ENCODE measurements at places on chromosomes 4 and X. TPM values are rescaled to one million over a fixed set of nuclear protein-coding genes. Genes with fewer than 3 reads are reported as not detected.

DNA sequence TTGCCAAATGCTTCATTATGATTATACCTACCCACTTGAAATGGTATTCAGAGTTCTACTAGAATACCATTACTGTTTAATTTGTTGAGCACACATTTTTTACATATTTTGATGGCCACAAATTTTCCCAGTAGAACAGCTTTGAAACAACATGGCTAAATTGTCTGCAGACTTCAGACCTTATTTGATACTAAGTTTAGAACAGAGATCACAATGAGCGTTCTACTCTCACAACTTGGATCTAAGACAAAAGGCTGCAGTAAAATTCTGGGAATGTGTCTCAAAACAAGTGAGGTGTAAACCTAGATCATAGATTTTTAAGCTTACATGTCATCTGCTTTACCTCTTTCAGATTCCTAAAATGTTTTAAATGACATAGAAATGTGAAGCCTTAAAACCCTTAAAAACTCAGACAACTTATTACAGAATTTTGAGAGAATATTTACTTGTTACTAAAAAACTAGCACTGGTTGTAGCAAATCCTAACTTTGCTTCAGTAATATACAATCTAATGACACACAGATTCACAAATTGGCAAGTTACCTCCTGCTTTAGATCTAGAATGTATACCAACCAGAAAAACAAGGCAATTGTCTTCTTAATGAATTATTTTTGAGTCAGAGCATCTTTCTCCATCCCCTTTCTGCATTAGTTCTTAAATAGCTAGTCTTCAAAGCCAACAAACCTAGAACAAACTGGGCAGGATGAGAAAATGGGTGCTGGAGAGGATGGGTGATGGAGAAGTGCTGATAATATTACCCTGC lies 243.3 kb downstream of the SLC7A11 start:
- peak; percentile 55 for DNase-seq

DNA sequence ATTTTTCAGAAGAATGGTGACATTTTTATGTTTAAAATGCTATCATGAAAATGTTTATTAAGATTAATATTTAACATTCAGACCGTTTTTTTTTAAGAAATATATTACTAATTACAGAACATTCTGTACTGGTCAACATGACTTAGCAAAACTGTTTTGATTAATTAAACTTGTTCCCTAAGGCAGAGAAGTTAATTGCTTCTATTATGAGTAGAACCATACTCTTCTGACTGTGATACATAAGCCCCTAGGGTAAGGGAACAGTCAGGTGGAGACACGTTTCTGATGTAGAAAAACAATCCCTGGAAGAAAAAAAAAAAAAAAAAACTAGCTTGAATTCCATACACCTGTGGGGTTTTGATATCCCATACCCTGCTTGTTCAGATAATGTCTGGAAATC lies 97.4 kb downstream of the GPM6A start:
- no peak for DNase-seq

NELFA gene
- total RNA-seq = 16.9 TPM

DNA sequence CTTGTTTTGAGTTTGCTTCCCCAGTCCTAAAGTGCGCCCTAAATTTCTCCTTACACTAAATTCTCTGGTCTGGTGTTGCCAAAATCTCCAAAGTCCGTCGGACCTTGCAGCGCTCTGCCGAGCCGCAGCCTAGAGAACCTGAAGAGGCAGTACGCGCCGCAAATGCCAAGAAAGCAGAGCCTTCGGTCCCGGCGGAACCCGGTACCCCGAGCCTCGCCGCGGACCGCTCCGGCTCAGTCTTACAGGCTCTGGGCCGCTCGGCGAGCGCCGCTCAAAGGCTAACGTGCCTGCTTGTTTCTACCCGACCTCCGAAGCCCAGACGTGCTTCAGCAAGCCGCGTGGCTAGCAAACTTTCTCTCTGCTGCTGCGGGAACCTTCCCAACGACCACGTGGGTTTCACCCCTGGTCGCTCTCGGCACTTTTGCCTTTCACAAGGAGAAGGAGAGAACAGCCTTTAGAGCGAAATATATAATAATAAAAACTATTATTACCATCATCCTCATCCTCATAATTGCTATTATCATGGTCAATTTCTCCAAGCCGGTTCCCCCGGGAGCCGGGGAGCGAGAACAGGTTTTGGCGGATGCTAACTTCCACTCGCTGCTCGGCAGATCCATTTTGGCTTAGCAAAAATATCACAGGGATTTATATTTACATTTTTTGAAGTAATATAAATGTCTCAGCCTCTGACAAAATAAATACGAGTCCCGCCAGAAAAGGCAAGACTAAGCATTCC lies 2.2 kb upstream of the HTR2C start:
- peak; percentile 24 for DNase-seq

DNA sequence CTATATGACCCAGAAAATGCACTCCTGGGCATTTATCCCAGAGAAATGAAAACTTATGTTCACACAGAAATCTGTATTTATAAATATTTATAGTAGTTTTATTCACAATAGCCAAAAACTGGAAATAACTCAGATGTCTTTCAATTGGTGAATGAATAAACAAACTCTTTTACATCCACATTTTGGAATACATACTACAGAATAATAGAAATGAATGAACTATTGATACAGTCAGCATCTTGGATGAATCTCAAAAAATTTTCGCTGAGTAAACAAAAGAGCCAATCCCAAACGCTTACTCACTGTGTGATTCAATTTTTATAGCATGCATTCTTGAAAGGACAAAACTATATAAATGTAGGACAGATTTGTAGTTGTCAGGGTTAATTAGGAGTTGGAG lies 75.1 kb upstream of the HTR2C start:
- DNase-seq = peak; percentile 2

IGFBP7 gene
- total RNA-seq = 951 TPM

GRCh38 chrX:52216541-52216940 lies 31.9 kb downstream of the MAGED4 start:
- no peak for DNase-seq

CD38 gene
- not detected for total RNA-seq

- DNase-seq = no peak
These were observed 270.6 kb downstream of the RCHY1 start for GRCh38 chr4:75243570-75243969.

DNA sequence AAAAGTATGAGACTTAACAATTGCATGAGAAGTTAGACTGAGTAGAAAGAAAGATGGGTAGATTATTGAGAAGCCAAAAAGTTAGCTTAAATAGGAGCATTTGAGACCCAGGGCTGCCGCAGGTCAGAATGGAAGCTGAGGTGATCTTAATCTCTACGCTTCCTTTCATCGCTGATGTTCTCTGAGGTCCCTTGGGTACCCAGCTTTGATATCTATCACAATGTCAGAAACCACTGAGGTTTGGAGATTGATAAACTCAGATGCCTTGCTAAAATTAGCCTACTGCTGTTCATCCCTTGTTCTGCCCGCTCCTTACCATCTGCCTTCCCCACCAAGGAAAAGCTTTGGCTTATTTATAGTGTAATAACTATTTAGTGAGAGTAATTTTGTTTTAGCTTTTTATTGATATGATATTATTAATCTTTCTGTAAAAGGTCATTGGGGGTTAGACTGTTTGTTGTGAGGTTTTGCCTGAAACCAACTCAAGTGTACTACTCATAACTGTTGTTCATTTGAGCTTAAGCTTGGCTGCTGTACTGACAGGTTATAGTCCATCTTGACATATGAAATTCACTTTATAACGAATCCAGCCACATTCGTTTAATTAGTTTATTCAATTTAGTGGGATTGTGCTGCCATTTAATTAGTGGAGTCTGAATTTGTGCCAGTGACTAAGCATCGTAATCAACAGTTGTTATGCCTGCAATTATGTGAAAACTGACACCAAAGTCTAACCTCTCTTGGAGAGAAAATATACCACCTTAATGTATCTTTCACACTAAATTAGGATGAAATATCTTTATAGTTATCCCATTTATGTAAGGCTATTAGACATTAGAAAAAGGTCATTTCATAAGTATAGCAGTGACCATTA lies 15.1 kb downstream of the MCUB start:
- no peak for DNase-seq

GRCh38 chr4:175511861-175512260 lies 300.2 kb downstream of the GPM6A start:
- DNase-seq = peak; percentile 41

DNA sequence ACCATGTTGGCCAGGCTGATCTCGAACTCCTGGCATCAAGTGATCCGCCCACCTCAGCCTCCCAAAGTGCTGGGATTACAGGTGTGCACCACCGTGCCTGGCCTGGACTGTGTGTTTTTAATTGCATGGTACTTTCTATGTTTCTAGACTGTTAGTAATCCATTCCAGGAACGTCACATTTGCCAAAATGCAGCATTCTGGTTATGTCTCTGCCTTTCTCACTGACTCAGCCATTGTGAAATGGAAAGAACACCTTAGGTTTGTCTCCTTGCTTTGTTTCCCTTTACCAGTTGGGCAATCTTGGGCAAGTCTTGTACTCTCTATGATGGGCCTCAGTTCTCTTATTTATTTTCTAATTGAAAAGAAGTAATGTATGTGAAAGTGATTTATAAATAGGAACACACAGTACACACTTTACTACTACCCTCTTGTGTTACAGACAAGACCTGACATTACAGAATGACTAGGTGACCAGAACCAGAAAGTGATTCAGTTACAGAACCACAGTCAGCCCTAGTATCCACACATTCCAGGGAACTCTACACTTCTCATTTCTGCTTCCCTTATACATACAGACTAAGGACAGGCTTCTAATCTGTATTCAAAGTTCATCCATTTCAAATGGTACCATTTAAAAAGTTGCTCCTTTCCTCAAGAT lies 187.1 kb downstream of the MGST2 start:
- no peak for DNase-seq

GRCh38 chr4:13544606-13545393 lies 492 bp upstream of the NKX3-2 start:
- DNase-seq = peak; percentile 76

BMP15 gene
- total RNA-seq = not detected

DNA sequence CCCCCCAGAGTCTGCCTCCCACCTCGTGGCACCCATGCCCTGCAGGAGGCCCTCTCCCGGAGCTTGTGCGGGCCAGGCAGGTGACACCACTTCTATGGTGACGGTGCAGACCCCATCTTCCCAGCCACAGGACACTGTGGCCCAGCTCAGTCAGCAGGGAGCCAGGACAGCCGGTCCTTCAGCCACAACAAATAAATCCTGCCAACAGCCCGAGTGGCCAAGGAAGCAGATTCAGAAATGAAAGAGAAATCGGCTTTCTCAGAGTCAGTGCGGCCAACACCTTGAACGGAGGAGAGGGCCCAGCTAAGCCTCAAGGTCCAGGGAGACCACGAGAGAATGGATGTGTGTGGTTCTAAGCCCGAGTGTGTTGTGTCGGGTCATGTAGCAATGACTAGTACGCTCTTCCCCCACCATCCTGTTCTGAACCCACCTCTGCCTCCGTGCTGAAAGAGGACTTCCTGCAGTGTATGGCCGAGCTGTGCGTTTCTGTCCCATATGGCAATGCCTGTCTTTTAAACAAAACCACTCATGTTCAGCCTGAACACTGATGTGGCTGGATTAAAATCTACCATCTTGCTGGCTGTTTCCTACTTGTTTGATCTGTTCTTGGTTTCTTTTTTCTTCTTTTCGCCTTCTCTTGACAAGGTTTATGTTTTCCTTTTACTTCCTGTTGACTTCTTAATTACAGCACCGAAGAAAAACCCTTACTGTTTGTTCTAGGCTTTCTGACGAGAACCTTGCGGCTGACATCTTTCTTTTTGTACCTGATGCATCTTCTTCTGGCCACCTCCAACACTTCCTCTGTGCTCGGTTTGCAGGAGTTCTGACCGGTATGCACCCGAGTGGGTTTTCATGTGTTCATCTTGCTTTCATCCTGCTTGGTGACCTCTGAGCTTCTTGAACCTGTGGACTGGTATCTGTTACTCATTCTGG lies 53.1 kb downstream of the GAK start:
- DNase-seq = no peak

PDGFRA gene
- 275 TPM for total RNA-seq
